ENCODE measurements at places on chromosomes 3 and 15.
A peak's percentile ranks its signal among the peaks of the same experiment; 100 is the strongest.

DNA sequence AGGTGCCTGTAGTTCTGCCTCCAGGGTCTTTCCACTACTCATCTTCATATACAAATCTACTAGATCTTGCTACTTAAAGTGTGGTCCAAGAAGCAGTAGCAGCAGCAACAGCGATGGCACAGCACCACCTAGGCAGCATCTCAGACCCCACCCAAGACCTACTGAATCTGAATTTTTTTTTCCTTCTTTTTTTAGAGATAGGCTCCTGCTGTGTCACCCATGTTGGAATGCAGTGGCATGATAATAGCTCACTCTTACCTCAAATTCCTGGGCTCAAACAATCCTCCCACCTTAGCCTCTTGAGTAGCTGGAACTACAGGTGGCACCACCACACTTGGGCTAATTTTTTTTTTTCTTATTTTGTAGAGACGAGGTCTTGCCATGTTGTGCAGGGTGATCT lies 346.7 kb upstream of the TGFBR2 start:
- no peak for DNase-seq

- no peak for DNase-seq
These were observed at the start of gene LRRC3B for GRCh38 chr3:26622621-26623418. Gene LRRC3B, plus strand, starts transcription at chr3:26622772. Its CDS starts 86,901 bp downstream, at chr3:26709673.

DNA sequence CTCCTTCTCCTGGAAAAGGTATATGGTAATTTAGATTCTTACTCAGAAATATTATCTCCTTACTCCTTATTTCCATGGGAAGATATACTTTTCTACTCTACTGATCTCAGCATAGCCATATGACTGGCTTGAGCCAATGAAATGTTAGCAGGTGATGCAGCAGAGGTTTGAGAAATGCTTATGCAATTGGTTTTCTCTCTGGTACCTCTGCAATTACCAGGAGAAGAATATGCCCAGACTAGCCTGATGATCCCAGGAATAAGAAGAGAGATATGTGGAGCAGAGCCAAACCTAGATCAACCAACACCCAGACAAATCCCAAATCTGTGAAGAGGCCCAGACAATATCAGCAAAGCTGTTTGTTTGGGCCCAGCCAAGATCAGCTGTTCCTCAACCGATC lies 33.2 kb upstream of the CAPN7 start:
- no peak for DNase-seq

- DNase-seq = no peak
These were observed 16.7 kb downstream of the DAPK2 start for GRCh38 chr15:64029633-64030032.

DNA sequence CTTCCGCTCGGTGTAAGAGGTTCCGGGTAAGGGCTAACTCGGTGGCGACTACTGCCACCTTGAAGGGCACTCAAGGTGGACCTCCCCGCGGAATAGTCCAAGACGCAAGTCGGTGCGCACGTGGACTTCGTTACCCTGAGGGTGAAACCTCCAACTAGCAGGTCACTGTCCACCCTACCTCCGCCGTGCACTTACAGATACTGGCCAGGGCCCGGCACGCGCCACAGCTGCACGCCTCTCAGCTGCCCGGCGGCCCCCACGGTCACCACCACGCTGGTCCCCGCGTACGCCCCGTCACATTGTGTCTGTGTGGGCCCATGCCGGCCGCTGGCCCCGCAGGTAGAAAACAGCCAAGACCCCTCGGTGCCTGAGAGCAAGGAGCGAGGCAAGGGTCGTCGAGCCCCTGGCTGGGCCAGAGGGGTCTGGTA lies 1.1 kb downstream of the LTK start:
- no peak for DNase-seq

DNA sequence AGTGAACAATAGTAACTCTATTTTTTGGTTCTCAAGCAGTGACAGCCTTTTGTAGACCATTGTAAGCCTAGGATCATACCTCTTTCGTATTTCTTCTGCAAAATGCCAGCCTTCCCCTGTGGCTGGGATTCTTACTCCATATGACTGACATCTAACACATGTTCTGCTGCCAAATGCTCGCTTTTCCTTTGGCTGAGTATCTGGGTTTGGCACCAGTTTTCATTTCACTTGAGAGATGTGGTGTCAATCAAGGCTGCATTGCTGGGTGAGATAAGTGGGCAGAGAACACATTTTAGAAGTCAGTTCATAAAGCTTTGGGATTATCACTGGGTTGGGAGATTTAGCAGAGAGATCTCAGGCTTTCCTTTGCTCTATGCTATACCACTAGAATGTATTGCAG lies 514.7 kb upstream of the SGO1 start:
- no peak for DNase-seq

- DNase-seq = no peak
These were observed 47.2 kb upstream of the CNTN3 start for GRCh38 chr3:74661672-74662071.

DNA sequence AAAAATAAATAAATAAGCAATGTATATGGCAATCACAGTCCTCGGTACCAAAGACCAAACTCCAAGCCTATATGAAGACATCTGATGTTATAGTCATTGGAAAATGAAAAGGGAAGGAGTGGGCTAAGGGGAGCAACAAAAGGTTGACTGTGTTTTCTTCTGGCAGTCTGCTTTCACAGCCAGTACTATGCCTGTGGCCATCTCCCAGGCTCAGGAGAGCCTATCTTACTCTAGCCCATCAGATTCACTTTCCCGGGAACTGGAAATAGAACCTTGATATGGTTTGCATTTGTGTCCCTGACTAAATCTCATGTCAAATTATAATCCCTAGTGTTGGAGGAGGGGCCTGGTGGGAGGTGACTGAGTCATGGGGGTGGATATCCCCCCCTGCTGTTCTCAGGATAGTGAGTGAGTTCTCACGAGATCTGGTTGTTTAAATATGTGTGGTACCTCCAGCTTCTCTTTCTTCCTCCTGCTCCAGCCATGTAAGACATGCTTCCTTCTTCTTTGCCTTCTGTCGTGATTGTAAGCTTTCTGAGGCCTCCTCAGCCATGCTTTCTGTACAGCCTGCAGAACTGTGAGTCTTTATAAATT lies 105.3 kb downstream of the PLCH1 start:
- DNase-seq = no peak

- DNase-seq = no peak
These were observed 110.0 kb downstream of the ARNT2 start for GRCh38 chr15:80514071-80514780.

DNA sequence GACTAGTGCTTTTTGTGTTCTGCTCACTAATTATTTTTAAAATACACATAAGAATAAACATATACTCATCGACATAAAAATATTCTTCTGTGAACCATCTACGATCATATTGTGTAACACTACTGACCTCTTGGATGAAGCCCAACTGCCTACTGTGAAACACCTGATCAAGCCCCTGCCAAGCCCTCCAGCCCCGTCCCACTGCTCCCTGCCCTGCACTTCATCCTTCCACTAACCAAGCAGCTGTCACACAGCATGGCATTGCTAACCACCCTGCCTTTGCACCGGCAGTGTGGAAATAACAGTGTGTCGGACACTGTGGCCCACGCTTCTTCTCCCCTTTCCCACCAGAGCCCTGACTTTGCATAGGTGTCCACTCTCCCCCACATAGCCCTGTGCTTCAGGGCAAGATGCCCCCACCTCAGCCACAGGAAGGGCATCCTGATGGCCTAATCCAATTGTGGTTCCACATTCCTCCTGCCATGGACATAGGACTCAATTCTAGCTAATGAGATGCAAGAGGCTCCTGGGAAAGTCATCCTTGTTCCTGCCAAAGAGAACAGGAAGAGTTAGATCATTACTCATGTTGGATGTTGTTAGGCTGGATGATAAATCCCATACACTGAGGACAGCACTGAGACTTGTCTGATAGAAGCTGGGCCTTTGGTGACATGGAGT lies 35.0 kb upstream of the ARID3B start:
- no peak for DNase-seq

DNA sequence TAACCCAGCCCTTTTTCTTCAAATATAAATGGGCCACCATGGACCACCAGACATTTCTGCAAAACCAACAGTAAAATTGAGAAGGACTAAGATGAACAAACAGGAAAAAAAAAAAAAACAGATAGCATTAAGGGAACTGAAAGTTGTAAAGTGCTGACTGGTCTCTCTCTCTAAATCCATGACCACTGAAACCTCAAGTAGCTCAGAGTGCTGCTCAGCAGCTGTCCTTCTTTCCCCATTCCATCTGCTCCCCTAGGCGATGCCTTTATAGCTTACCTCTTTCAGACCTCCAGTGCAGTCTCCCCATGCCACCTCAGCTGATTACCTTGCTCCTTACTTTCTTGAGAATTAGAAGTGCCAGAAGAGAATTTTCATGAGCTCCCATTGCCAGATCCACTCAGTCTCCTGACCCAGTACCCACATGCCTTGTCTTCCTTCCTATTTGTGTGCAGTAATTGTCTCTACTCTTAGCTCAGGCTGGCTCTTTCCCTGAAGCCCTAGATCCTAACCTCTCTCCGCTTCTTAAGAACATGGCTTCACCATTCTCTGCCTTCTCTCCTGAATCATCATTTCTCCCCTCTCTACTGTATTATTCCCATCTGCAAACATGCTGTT lies 23.9 kb upstream of the XIRP1 start:
- DNase-seq = no peak

- no peak for DNase-seq
These were observed 31.0 kb downstream of the CCDC32 start for GRCh38 chr15:40533763-40534364.

DNA sequence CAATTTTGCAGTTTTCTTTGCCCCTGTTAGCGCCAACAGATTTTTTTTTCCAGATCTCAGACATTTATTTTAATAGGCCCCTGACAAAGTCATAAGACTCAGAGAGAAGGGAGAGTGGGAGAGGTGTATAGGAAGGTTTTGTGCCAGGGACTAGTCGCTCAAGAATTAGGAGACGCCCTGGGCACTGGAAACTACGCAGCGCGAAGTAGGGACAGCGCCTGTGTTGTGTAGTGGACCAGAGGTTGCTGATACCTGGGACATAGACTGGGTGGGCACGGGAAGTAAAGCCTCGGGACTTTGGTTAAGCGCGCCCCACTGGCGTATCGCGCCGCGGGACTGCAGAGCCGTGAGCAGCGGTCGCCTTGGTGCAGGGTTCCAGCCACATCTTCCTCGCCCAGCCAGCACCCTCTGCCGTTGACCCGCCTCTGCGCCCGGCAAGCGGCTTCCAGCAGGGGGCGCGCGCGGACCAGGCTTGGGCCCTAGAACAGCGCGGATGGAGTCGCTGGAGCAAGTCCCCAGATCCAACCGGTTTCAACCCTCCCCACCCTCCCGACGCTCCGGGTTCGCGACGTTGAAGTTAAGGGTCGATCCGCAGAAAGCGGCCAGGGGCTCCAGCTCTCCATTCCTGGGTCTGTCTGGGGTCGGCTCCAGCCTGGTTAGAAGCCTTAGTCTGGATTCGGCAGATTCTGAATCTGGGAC lies 3.0 kb upstream of the ISLR2 start:
- DNase-seq = peak; percentile 74

GRCh38 chr3:52769786-52770455 lies 819 bp downstream of the NEK4 start:
- peak; percentile 3 for DNase-seq

DNA sequence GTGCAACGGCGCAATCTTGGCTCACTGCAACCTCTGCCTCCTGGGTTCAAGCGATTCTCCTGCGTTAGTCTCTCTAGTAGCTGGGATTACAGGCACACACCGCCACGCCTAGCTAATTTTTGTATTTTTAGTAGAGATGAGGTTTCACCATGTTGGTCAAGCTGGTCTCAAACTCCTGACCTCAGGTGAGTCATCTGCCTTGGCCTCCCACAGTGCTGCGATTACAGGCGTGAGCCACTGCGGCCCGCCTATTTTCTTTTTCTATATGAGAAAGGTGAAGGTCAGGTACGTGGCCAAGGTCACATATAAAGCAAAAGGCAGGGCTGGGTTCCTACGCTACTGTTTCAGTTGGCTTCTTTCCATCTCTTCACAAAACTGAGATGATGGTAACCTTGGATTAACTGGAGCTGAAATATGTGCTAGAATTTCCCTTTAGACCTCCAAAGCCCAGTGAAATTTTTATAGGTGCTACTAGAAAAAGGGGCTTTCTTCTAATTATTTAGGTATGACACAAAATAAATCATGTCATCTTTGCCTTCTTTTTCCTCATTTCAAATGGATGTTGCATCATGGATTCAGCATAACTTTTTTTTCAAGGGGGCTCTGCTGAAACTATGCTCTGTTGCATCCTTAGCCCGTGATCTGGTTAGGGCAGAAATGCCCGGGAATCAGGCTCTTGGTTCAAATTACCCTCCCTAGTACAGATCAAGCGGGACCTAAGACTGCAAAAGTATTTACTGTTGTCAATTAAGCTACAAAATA lies 68.5 kb downstream of the MYO1E start:
- DNase-seq = peak; percentile 75

GRCh38 chr15:71313806-71314205 lies 198.5 kb downstream of the THSD4 start:
- no peak for DNase-seq

DNA sequence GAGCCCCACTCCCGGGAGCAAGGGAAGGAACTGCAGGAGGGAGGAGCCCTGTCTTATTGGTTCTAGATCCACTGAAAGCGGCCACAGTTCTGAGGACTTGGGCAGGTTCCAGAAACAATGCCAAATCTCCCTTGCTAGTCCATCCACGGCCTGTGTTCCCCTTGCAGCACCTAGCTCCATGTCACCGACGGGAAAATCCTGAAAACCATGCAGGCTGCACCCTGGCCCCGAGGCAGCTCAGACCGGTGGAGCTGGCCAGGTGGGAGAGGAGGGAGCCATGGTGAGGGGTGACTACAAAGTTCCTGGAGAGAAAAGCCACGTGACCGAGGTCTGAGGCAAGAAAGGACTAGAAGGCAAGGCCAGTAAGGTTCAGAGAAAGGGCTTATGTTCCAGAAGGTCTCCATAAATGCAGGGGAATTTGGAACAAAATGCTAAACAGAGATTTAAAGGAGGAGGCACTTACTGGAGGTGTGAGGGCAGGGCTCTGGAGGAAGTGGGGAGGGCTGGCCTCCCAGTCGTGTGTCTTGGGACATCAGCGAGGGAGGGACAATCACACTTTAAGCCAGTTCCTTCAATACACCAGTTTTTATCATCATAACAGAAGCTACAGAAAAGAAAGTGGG lies 5.4 kb downstream of the MGLL start:
- no peak for DNase-seq

- no peak for DNase-seq
These were observed 392.1 kb downstream of the CACNA2D3 start for GRCh38 chr3:54514416-54514815.

DNA sequence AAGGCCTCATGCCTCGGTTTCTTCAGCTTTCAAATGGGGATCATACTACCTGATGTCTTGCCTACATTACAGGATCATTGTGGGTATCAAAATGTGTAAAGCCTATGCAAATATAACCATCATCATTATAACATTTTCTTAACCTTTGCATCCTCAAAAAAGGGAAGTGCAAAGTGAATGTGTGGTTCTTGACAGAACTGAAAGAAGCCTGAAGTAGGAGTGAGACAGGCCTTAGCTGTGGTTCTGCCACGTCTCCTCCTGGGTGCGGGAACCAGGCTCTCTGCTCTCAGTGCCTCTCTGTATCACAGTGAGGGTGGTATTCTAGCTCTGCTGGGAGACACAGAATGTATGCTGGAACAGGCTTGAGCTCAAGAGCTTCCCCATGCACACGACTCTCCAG lies 316.9 kb upstream of the ICE2 start:
- no peak for DNase-seq

DNA sequence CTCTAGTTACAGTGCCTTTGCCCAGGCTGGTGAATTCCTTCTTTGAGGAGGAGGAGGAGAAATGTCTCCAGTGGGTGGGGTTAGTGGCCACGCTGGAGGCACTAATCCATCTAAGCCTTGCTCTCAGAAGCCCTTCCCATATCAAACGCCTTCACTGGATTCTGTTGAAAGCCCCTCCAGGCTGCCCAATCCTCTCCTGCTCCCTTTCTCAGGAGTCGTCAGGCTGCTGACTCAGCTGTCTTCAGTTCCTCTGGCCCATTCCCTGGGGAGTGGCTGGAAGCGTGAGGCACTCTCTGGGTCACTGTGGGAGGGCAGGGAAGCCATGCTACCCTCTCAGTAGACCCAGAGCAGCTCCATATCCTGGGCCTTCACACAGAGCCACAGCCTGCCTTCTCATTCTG lies 2.7 kb downstream of the AP2M1 start:
- DNase-seq = no peak
